ENCODE measurements at places on chromosomes 6 and 20.

GRCh38 chr20:10059006-10059405 is 24.2 kb downstream of the ANKEF1 start:
- no peak for DNase-seq

DNA sequence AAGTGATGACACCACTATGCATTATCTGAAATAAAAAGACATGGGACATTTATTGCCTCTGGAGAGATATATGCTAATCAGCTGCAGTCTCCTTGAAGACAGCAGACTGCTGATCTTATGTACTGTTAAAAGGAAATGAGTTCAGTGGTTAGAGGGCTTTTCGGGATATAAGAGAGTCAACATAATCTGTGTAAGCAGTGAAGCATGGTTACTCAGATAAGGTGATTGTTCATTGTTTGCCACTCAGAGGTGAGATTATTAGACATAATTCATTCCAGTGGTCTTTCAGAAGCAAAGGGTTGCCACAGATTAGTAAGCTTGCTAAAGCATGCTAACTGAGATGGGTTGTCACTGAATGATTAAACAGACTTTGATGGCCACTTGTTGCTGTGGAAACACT is 1450.7 kb upstream of the ADGRB3 start:
- no peak for DNase-seq

DNA sequence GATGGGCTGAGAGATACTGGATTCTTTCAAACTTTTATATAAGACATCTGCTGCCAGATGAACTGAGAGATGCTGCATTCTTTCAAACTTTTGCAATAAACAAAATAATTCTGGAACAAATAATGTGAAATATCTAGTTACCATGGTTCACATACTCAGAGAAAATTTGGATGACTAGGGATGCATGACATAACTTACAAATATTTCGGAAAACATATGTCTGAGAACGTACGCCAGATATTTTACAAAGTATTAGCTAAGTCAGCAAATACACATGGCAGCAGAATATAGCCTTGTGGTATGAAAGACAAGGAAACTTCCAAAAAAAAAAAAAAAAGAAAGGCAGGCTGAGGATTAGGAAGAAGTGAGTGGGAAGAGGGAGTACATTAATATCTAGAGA is 113.3 kb upstream of the TRAF3IP2 start:
- DNase-seq, result no peak

- peak; percentile 66 for DNase-seq
Observed at GRCh38 chr6:125197795-125198269, 44.3 kb downstream of the TPD52L1 start.

GRCh38 chr6:112389361-112389760 is 42.2 kb downstream of the RFPL4B start:
- DNase-seq, result no peak

DNA sequence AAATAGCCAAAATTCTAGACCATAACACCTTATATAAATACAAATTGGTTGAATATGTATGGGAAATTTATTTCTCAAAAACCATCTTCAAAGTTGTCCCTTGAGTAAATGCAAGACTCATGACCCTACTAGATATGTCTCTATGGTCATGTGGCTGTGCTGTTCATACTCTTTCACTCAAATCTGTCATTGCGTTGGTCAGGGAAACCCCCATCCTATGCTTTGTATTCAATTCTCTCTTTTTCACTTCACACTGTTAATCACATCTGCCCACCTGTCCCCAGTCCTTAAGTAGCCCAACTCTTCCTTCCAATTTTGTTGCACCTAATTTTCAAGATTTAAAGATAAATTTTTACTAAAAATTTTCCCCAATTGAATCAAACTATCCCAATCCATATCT is 51.0 kb downstream of the RPS12 start:
- DNase-seq, result no peak

- DNase-seq, result peak; percentile 46
Observed at GRCh38 chr6:70221025-70221714, 81.7 kb downstream of the COL9A1 start.

- no peak for DNase-seq
Observed at GRCh38 chr6:129453073-129453472, 256.9 kb downstream of the ARHGAP18 start.

GRCh38 chr6:41588111-41588510 is 41.9 kb downstream of the FOXP4 start:
- DNase-seq, result no peak

DNA sequence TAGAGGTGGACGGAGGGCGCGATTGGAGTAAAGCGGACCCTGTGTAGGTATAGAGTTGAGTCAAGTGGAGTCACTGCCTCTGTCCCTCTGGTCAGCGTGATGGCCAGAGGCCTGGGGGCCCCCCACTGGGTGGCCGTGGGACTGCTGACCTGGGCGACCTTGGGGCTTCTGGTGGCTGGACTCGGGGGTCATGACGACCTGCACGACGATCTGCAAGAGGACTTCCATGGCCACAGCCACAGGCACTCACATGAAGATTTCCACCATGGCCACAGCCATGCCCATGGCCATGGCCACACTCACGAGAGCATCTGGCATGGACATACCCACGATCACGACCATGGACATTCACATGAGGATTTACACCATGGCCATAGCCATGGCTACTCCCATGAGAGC is 479 bp downstream of the SLC39A7 start:
- no peak for DNase-seq

DNA sequence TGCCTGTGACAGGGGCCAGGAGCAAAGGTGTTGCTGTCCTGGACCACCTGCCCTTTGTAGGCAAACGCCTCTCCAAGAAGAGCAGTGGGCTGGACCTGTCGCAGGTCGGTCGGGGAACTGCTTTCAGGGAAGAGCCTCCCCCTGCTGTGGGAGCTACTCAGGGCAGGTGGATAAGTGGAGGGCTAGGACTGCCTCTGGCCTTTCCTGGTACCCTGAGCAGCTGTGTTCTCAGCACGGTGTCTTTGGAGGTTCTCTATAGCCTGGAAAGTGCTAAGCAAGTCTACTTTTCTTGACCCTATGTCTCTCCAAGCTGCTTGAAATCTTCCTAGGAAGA is 35.0 kb downstream of the BPIFB1 start:
- DNase-seq, result no peak

GRCh38 chr6:166615059-166615770 is 11.8 kb downstream of the RPS6KA2 start:
- peak; percentile 87 for DNase-seq

DNA sequence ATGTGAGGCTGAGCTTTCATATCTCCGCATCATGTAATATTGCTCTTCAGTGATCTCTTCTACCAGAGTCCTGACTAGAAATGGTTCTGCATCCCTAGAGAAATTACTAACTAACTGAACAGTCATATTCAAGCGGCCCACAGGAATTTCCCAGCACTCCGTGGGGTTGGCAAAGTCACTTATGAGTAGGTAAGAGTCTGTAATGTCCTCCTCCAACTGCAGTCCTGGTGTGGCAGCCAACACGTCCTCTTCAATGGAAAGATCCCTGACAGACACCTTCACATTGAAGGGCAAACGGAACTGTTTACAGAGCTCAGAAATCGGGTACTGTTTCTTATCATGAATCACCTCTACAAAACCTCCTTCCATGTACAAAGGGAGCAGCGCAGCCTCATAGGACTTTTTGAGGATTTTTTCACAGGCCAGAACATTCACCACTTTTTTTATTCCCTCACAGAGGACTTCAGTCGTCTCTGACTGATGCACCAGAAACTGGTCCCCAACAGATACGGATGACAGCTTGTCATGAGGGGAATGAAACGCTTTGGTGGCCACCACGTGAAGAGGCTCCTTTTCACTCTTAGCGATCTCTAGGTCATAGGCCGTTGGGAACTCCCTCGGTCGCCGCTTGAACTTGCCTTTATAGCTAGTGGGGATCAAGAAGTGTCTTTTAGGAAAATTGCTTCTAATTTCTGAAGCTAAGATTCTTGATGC is 87.7 kb downstream of the THEMIS start:
- DNase-seq, result no peak

DNA sequence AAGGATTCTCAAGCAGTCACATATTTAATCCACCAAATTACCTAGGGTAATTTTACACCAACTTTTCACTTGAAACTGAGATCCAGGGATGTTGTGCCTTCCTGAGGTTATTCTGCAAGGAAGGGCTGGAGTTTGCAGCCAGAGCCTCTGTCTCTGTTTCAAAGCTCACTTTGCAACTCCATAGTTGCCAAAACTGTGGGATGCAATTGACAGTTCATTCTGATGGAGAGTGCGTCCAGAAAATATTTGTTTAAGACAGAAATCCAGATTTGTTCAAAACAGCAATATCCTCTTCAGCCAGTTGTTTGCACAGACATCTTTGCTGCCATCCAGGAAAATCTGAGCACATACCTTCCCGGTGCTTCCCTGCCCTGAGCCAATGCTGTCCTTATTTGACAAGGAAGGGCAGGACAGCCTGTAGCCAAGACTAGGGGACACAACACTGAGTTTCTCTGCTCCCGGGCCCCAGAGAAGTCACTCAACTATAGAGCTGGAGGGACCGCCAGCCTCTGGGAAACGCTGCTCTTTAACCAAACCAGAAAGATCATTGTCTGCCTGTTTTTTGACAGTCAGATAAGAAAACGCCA is 297.4 kb downstream of the HIVEP2 start:
- no peak for DNase-seq

GRCh38 chr20:9508240-9508661 is 6.1 kb upstream of the LAMP5 start:
- DNase-seq, result no peak

Data from dermis blood vessel endothelial cell (primary cell).